ENCODE measurements at places on chromosomes 5 and 9. TPM values are rescaled to one million over a fixed set of nuclear protein-coding genes. Genes with fewer than 3 reads are reported as not detected.
A peak's percentile ranks its signal among the peaks of the same experiment; 100 is the strongest.

- H3K27me3 ChIP-seq: no peaks in the 10 kb centered on the region
- no peak for DNase-seq
- no peaks in the 10 kb centered on the region for H3K4me1 ChIP-seq
- H3K36me3 ChIP-seq: no peaks in the 10 kb centered on the region
- no peak overlapping the region for H3K27ac ChIP-seq
Observed at GRCh38 chr5:121873409-121873808, 21.7 kb downstream of the FTMT start.

- no peaks in the 10 kb centered on the region for H3K4me1 ChIP-seq
- no peaks in the 10 kb centered on the region for H3K36me3 ChIP-seq
- H3K27ac ChIP-seq: no peak overlapping the region
- H3K27me3 ChIP-seq: no peaks in the 10 kb centered on the region
- no peak overlapping the region for H3K4me3 ChIP-seq
Observed at GRCh38 chr5:167812871-167813270, 478.6 kb upstream of the WWC1 start.

DNA sequence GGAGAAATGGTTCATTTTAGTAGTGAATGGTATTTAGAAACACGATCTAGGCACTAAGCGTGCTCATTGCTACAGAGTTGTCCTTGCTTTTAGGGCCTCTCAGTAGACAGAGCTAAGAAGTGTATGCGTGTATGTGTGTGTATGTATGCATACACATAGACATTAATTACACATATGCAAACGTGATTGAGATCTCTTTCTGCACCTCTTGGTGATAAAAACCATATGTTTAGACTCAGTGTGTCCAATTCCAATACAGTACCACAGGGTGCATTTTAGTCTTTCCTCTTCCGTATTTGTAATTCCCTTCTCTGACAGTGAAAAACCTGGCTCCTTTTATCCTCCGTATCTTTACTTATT, 13.1 kb downstream of the TRIO start:
- peaks cover 9% of the 10 kb centered on the region for H3K4me1 ChIP-seq
- H3K4me3 ChIP-seq: no peak overlapping the region
- no peaks in the 10 kb centered on the region for H3K36me3 ChIP-seq
- H3K27me3 ChIP-seq: no peaks in the 10 kb centered on the region

GRCh38 chr9:136667940-136668760, 5.4 kb downstream of the EGFL7 start:
- H3K36me3 ChIP-seq: no peaks in the 10 kb centered on the region
- no peak for DNase-seq
- H3K27ac ChIP-seq: no peak overlapping the region
- H3K4me3 ChIP-seq: no peak overlapping the region
- no peaks in the 10 kb centered on the region for H3K27me3 ChIP-seq
- H3K4me1 ChIP-seq: no peaks in the 10 kb centered on the region

DNA sequence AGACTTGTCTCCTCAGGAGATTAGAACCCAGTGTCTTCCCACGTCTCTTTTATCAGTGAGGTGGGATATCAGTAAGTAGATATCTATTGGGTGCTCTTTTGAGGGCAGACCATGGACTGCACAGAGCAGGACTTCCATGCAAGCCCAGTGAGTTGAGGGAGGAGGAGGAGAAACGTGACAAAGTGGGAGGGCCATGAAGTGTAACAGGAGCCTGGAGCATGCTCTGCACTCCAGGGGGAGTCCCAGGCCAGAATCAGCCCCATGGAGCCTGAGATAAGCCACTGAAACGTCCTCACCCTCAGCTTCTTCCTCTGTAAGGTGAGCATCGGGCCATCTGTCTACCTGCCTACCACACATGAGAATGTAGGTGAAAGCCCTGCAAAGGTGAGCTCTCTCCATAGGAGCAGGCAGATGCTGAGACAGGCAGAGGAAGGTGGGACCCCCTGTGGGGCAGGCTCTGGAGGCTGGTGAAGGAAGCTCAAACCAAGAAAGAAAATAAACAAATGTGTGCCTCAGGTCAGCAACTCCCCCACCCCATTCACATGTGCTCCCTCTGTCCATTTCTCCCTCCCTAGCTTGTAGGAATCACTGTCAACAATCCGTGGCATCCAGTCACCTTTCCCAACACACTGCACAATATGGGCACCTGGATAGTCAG, 87.4 kb downstream of the NRG2 start:
- no peaks in the 10 kb centered on the region for H3K36me3 ChIP-seq
- no peak overlapping the region for H3K27ac ChIP-seq
- no peaks in the 10 kb centered on the region for H3K27me3 ChIP-seq
- no peaks in the 10 kb centered on the region for H3K4me1 ChIP-seq

- DNase-seq: no peak
- H3K36me3 ChIP-seq: no peaks in the 10 kb centered on the region
- H3K27ac ChIP-seq: no peak overlapping the region
- no peaks in the 10 kb centered on the region for H3K4me1 ChIP-seq
- H3K4me3 ChIP-seq: no peak overlapping the region
Observed at GRCh38 chr5:97164846-97165245, 18.2 kb downstream of the RIOK2 start.

The SLC6A19 gene
- 0.09 TPM for total RNA-seq

The CCL27 gene
- not detected for total RNA-seq

- no peaks in the 10 kb centered on the region for H3K36me3 ChIP-seq
- no peaks in the 10 kb centered on the region for H3K4me1 ChIP-seq
- no peaks in the 10 kb centered on the region for H3K27me3 ChIP-seq
- no peak for DNase-seq
Observed at GRCh38 chr5:170389550-170389892, 354 bp upstream of the KCNMB1 start.

The CCDC183 gene
- 45.0 TPM for total RNA-seq

DNA sequence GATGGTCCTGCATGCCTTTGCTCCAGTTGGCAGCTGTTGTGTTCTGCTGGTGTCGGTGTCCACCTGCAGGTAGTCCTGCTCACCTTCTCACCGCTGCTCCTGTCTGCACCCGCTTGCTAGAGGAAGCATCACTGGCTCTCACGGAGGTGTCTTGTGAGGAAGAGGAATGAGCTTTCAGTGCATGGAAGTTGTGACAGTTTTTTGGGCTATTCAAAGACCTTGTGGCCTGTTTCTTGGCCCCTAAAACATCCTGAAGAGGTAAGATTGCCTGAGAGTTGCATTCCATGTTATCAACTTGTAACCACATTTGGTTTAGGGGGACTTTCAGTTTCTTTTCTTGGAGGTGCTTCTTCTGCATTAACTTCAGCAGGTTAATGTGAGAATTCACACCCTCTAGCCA, 85.6 kb downstream of the MACROH2A1 start:
- no peak overlapping the region for H3K4me3 ChIP-seq
- DNase-seq: no peak
- H3K27ac ChIP-seq: no peak overlapping the region
- no peaks in the 10 kb centered on the region for H3K27me3 ChIP-seq

- no peak for DNase-seq
- H3K4me3 ChIP-seq: no peak overlapping the region
- no peaks in the 10 kb centered on the region for H3K4me1 ChIP-seq
- H3K27ac ChIP-seq: no peak overlapping the region
- no peaks in the 10 kb centered on the region for H3K27me3 ChIP-seq
- H3K36me3 ChIP-seq: no peaks in the 10 kb centered on the region
Observed at GRCh38 chr9:19988281-19988680, 199.4 kb upstream of the SLC24A2 start.

GRCh38 chr5:55638455-55638854, 73.7 kb downstream of the SLC38A9 start:
- H3K4me1 ChIP-seq: peaks cover 36% of the 10 kb centered on the region
- no peaks in the 10 kb centered on the region for H3K36me3 ChIP-seq
- peak overlapping the region; percentile 82 for H3K27ac ChIP-seq
- H3K27me3 ChIP-seq: no peaks in the 10 kb centered on the region

DNA sequence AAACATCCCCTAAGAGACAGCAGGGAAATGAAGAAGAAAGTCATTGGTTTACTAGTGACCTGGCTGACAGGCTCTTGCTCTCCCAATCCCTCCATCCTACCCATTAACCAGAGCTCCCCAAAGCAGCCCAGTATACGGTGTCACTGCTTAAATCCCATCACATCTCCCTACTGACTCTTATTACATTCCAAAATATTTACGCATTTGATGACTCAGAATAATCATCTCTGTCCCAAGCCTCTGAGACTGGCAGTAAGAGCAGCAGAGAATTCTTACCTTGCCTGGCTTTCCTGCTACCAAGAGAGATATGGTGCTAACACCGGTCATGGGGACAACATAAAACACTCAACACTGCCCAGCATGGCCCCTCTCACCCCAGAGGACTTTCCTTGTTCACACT, 20.2 kb upstream of the WHRN start:
- DNase-seq: no peak
- H3K36me3 ChIP-seq: no peaks in the 10 kb centered on the region
- no peaks in the 10 kb centered on the region for H3K27me3 ChIP-seq
- no peak overlapping the region for H3K27ac ChIP-seq
- H3K4me3 ChIP-seq: no peak overlapping the region

GRCh38 chr9:75775966-75776691, 114.3 kb upstream of the PCSK5 start:
- no peaks in the 10 kb centered on the region for H3K4me1 ChIP-seq
- no peaks in the 10 kb centered on the region for H3K36me3 ChIP-seq
- no peak for DNase-seq

- DNase-seq: no peak
- H3K27ac ChIP-seq: no peak overlapping the region
- H3K27me3 ChIP-seq: no peaks in the 10 kb centered on the region
Observed at GRCh38 chr5:98130261-98131035, 643.0 kb upstream of the RGMB start.

GRCh38 chr9:74771262-74771585, 116.5 kb downstream of the TRPM6 start:
- no peak overlapping the region for H3K4me3 ChIP-seq
- no peaks in the 10 kb centered on the region for H3K36me3 ChIP-seq
- DNase-seq: no peak
- no peaks in the 10 kb centered on the region for H3K4me1 ChIP-seq

Data from prostate gland (tissue), 2 donors.